Amniotic stem cell (primary cell): ENCODE measurements at places on chromosomes 12 and 14.

DNA sequence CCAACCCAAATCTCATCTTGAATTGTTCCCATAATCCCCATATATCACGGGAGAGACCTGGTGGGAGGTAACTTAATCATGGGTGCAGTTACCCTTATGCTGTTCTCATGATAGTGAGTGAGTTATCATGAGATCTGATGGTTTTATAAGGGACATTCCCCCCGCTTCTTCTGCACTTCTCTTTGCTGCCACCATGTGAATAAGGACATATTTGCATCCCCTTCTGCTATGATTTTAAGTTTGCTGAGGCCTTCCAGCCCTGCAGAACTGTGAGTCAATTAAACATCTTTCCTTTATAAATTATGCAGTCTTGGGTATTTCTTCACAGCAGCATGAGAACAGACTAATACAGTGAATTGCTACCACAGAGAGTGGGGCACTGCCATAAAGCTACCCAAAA is 179.1 kb downstream of the LRIG3 start:
- no peak for DNase-seq

DNA sequence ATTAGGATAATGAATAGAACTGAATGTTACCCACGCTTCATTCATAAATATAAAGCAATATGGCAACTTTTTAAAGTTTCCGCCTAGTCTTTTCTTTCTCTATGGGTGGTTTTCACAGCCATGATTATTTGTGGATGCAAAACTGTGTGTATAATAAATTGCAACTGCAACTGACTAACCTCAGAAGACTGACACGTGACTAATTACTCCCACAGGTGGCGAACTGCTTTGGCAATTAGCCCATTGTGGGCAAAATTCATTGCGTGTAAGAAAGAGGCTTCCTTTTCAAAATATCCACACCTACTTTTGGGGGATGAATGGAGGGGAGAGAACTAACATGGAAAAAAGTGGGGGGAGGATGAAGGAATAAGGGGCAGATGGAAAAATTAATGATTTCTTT is 79.0 kb downstream of the SLC25A21 start:
- DNase-seq: no peak

- DNase-seq: no peak
These were observed 584.1 kb downstream of the VRK1 start for GRCh38 chr14:97381309-97381708.

DNA sequence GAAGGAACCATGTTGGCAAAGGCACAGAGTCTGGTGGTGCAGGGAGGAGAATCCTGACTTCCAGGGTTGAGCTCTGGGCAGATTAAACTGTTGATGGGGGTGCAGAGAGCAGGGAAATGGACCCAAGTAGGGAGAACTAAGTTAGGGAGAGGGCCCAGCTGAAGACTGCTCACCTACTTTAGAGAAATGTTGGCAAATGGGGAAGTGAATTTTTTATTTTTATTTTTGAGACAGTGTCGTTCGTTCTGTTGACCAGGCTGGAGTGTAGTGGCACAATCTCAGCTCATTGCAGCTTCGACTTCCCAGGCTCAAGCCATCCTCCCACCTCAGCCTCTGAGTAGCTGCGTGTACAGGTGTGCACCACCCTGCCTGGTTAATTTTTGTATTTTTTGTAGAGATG is 32.1 kb upstream of the TUBA1A start:
- no peak for DNase-seq

GRCh38 chr12:118326991-118327390 is 45.7 kb downstream of the TAOK3 start:
- DNase-seq: peak; percentile 12

- no peak for DNase-seq
These were observed 168.7 kb downstream of the GALC start for GRCh38 chr14:87824266-87824665.

DNA sequence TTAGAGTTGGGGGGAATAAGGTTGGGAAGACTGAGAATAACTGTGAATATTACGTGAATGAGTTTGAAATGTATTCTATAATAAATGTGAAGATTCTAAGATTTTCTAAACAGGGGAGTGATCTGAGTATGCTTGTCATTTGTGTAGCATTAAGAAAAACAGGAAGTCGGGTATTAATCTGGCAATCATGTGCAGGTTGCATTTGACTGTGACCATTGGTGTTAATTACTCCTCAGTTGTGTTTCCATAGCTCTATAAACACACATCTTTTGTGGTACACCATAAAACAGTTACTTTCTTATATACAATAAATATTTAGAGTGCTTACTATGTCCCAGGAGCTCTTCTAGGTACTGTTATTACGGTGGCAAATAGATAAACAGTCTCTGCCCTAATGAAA is 434.4 kb upstream of the PDE3A start:
- no peak for DNase-seq

DNA sequence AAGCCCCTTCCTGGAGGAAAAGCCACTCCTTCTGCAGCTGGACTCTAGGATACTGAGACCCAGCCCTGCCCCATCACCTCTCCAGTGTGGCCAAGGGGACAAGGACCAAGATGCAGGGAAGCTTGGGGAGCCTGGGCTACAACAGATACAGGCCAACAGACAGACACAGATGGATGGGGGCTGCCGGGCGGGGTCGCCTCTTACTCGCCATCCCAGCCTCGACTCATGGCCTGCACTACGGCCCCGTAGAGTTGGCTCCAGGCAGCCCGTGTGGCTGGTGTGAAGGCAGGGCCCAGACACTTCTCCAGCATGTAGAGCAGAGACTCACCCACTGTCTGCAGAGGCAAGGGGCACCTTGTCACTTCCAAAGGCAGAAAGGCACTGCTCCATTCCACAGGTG is 4.7 kb downstream of the NGB start:
- no peak for DNase-seq

DNA sequence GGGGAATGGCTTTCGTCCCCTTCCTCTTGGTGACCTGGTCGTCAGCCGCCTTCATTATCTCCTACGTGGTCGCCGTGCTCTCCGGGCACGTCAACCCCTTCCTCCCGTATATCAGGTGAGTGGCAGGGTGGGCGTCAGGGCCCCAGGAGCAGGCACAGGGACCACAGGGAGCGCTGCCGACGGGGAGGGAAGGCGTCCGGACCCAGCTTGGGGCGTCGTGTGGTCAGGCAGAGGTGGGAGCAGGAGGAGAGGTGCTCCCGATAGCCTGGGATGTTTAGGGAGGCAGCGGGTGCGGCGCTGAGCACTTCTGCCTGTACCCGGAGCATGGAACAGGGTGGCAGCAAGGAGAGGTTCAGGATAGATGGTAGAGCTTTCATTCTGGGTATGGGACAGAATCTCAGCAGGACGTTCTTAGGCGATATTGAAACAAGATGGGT is 444 bp downstream of the DRAM1 start:
- no peak for DNase-seq

- no peak for DNase-seq
These were observed 34.7 kb upstream of the STK38L start for GRCh38 chr12:27209257-27209910.

DNA sequence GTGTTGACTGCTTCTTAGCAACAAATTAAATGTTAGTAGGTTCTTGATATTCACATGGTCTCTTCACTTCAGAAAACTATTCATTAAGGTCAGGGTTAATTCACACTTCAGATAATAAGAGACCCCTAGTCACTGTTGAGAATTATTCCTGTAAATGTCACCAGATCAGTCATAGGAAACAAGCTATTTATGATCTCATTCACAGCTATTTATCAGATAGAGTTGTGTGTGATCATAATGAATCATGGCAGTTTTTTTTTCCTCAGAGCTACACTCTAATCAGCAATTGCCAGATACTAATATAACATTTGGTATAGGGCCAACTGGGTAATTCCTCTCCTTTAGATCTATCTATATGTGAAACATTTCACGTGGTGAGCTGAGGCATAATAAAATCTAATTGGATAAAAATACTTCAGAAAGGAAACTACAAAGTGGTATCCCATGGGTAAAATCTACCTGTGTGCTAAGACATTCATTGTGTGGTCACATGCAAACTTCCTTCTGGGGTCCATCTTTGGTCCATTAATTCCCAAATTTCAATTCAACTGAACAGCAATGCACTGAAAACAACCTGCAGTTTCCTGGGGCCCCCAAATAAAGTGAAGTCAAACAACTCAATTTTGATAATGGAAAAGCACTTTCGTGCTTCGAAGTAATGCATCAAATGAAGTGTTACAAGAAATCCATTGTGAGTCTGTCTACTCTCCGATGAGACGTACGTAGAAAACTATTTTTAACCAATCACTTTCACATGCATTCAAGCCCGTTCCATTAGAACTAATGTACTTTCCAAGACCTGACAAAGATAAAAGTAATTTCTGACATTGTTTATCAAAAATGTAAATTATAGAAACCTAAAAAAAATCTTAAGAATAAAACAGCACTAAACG is 197.0 kb downstream of the ACSS3 start:
- DNase-seq: no peak

DNA sequence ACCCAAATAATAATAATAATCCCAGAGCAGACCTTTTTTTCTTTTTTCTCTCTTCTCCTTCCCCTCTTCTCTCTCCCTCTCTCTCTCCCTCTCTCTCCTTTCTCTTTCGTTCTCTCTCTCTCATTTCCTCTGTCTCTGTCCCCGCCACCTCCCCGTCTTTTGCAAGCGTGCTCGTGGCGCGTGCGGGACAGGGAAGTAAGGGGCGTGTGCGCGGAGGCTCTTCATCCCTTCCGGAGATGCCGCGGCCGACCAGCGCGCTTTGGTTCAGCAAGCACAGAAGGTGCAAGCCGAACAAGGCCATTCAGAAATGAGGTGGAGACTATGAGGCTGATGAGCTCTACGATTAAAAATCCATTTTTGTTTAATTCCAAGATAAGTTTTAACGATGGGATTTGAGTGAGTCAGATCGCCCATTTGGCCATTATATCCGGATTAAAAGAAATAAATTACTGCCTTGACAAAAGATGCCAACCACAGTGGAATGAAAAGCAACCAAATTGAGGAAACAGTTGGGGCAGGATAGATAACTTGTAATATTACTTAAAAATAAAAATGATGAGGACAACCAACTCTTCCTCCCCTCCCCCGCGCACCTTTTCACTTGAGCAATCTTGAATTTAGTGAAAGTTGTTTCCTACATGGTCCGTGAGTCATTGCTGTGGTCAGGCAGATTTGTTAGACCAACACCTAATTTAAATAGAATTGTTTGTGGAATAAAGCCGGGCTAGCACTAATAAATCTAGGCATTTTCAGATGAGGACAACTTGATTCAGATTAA is 1.2 kb upstream of the AMIGO2 start:
- DNase-seq: no peak

- no peak for DNase-seq
These were observed 34.5 kb downstream of the NAV3 start for GRCh38 chr12:77865178-77865577.

- no peak for DNase-seq
These were observed 25.2 kb downstream of the SSH1 start for GRCh38 chr12:108832208-108832607.

- DNase-seq: no peak
These were observed 365.3 kb downstream of the NUAK1 start for GRCh38 chr12:105773471-105773870.

- no peak for DNase-seq
These were observed 41.9 kb downstream of the DCP1B start for GRCh38 chr12:1962051-1963020.

DNA sequence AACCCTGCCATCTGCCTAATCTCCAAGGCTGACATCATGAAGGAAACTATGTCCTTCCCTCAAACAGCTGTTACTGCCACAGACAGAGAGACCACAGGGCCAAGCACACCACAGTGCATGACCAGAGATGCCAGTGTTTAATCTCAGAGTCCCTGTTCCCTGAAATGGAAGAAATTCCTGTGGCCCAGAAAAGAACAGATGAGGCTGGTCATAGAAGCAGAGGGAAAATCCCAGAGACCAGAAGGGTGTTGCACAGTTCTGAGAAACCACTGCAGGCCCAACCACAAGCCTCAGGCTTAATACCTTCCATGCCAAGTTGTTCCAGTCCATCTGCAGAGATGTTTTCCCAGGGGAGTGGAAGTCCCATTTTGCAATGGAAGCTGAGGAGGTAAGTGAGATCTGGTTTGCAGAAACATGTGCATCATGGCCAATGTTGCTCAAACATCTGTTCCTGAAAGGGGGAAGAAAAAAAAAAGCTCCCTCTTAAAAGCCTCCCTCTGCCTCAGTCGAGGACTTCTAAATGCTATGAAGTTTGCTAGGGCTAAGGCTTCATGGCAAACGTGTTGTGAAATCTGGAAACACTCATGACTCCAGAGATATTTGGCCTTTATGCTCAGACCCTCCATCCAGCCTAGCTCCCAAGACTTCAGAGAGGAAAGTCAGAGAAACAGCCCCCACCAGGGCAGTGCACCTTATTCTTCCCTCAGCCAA is 98.6 kb downstream of the SCARB1 start:
- DNase-seq: peak; percentile 80

DNA sequence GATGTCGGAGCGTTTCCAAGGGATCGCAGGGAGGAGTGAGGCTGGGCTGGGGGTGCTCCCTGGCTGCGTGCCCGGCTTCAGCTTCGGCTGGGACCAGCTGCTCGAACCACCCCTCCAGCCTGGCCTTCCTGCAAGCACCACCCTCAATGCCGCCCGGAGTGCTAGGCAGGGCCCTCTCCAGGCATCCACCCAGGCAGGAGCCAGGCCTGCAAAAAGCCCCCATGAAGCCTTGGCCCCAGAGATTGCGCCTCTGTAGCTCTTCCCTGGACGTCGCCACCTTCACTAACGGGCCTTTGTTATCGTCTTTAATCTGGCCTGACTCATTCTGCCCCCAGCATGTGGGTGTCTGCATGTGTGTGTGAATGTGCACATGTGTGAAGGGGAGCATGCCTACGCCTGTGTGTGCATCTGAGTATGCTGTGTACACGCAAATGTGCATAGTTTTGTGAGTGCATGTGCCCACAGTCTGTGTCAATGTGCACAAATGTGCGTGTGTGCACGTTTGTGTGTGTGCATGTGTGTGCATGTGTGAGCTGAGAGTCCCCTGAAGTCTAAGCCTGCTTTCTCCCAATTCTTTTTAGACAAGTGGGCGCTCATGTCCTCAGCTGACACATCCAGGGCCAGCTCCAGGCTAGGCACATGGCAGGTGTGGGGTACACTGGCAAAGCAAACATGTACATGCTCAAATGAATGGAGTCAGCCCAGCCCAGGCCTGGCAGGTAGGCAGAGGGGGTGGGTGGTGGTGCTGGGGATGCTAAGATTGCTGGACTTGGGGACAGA is 195.4 kb upstream of the C14orf180 start:
- DNase-seq: no peak

DNA sequence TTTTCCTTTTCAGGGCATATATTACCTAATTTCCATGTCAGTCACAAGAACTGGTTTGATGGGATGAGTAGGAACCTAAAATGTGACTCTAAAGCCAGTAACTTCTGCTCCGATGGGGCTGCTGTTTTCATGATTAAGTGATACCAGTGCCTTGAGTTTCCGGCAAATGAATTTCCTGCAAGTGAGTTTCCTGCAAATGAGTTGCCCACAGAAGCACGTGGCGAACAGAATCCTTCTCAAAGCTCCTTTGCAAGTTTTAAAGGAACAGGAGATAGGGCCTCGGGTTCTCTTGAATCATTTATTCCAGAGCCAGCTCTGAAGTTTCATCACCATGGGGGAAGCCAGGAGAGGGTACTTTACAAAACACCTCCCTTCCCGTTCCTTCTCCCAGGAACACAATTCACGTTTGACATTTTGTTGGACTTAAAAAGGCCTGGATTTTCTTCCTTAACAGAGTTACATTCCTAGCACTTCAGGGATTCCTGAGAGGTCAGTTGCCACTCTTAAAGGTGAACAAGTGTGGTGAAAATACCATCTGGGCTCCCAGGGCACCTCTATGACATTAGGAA is 2.2 kb upstream of the PPTC7 start:
- DNase-seq: no peak
